ENCODE measurements at places on chromosomes 1 and 21. TPM values are rescaled to one million over a fixed set of nuclear protein-coding genes. Genes with fewer than 3 reads are reported as not detected.

DNA sequence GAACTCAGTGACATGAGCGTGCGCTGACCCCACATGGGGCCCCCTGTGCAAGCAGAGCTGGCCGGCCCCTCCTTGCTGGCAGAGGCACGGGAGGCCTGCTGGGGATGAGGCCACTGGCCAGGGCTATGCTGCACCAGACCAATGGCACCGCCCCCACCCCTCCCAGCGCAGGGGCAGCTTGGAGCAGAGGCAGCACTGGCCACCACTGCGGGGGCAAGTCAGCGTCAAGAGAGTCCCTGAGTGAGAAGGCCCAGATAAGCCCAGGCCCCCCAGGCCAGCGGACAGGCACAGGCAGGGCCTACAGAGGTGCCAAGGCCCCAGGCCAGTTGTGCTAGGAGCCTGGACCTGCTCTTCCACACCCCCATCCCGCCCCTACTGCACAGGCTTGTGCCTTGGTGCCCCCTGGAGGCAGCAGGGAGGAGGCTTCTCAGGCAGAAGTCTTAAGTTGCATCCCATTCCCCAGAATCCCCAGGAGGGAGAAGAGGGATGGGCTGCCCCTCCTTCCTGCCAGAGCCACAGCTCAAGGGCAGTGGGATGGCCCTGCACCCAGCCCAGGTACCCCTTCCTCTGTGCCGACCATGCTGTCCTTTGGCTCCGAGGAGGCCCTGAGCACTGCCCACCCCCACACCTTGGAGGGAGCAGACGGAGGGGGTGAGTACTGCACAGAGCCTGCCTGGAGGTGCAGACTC, 35.8 kb downstream of the EPHX1 start:
- peak; percentile 87 for DNase-seq

DNA sequence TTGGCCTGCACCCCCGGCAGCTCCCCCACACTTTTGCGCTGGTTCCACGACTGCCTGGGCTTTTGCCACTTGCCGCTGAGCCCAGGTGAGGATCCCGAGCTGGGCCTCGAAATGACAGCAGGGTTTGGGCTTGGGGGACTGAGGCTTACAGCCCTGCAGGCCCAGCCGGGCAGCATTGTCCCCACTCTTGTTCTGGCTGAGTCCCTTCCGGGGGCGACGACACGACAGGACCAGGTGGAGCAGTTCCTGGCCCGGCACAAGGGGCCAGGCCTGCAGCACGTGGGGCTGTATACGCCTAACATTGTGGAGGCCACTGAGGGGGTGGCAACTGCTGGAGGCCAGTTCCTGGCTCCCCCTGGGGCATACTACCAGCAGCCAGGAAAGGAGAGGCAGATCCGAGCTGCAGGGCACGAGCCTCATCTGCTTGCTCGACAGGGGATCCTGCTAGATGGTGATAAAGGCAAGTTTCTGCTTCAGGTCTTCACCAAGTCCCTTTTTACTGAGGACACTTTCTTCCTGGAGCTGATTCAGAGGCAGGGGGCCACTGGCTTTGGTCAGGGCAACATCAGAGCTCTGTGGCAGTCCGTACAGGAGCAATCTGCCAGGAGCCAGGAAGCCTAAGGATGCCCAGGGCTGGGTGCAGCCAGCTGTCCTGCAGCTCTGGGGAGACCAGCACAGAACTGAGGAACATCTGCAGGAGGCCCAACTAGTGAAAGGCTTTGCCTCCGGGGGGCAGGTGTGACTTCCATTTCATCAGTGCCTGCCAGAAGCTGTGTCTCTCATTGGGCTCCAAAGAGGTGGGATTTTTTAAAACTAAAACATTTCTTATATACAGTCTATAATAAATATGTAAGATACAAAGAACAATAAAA, 1.2 kb downstream of the HPDL start:
- DNase-seq: peak; percentile 11

- DNase-seq: no peak
These were observed 71.2 kb downstream of the LHX4 start for GRCh38 chr1:180301135-180301742.

PBX1 gene
- polyA plus RNA-seq: 1.3 TPM

DNA sequence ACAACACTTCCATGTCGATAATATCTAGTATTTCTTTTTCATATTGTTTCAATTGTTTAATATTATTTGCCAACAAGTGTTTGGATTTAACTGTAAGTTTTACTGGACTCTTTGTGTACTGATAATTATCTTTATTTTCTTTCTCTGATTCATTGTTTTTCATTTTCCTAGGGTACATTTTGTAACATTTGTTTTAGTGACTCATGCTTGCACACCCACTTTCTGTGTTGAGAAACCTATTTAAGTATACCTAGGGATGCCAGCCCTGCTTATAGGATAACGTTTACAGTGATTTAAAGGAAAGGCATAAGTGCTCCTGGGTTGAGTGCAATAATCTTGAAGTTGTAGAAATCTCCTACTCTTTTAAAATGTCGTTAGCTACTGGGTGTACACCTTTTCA, 1386.0 kb upstream of the ADGRL4 start:
- no peak for DNase-seq

- DNase-seq: no peak
These were observed 36.6 kb downstream of the RGL1 start for GRCh38 chr1:183841550-183841949.

DNA sequence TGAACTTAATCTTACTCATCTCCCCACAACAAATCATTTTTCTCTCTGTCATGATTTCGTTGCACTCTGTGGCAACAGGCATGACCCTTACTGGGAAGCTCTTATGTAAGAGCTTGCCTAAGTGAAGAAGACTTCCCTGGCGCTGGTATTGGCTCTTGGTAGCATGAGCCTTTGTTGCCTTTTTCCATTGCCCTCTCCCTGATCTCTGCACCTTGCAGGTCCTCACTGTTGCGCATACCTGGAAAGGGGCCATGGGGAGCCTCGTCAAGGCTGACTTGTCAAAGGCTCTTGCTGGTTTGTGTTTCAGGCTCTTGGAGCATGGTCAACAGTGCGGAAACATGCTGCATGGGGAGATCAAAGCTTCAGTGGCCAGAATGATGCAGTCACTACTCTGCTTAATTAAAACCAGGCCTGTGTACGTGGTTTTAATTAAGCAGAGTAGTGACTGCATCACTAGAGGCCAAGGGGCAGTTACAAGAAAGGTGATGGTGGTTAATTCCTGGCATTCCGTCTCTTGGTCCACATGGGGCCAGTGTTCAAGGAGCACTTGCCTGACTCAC, 141.3 kb downstream of the SPATA46 start:
- no peak for DNase-seq

DNA sequence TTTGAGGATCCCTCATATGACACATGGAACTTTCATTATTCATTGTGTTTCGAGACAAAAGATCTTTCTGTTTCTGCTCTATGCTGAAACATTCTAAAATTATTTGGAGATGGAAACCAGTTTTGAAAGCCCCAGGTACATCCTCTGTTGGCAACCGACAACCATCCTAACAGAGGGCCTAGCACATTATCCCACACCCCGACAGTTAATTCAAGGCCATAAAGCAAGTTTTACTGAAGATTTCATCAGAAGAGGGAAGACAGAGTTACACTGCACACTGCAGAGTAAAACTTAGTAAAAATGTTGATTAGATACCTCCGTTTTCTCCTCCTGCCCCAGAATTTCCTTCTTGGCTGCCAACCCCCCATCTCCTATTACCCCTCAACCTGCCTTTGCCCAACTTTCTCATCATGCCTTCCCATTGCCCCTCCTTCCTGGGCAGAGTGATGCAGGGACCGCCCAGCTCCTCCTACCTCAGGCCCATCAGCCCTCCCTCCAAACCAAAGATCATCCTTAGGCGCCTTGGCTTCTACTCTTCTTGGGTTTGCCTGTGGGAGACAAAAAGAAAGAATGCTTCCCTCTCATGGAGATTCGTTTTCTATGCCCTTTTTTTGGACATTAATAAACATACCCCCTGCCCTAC, 52.9 kb upstream of the CITED4 start:
- no peak for DNase-seq

DNA sequence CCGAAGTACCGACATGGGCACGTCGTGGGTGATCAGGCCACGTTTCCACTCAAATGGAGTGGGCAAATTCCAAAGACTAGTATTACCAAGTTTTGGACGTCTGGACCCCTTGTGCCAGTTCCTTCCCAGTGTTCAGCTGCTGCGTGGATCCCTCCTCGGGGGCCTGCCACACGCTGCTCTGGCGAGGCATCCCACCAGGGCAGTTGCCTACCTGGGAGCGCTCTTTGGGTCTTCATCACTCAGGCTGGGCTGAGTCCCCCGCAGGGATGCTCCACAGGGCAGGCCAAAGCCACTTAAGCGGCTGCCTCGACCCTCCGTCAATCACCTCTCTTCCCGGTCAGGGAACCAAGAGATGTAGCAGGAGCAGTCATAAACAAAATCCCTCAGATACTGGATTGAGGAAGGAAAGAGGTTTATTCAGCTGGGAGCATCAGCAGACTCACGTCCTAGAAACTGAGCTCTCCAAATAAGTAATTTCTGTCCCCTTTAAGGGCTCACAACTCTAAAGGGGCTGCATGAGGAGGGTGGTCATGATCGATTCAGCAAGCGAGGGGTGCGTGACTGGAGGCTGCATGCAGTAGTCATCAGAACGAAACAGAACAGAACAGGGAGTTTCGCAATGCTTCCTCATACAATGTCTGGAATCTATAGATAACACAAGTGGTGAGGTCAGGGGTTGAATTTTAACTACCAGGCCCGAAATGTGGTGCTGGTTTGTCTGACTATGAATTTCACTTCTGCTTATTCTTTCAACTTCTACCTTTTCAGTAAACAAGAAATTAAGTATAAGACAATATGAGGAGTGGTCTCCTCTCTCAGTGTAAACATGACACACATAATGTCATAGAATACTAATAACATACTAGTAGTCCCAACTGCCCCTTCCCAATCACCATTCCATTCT, 998.6 kb upstream of the NCAM2 start:
- DNase-seq: peak; percentile 23

- DNase-seq: no peak
These were observed 46.5 kb upstream of the KIF26B start for GRCh38 chr1:245108246-245108645.

- DNase-seq: no peak
These were observed 204.6 kb downstream of the PTBP2 start for GRCh38 chr1:96926176-96926575.

MPL gene
- not detected for polyA plus RNA-seq

- DNase-seq: no peak
These were observed 213.2 kb downstream of the TGFB2 start for GRCh38 chr1:218558271-218558810.

- no peak for DNase-seq
These were observed 34.7 kb upstream of the POFUT2 start for GRCh38 chr21:45322231-45322959.

DNA sequence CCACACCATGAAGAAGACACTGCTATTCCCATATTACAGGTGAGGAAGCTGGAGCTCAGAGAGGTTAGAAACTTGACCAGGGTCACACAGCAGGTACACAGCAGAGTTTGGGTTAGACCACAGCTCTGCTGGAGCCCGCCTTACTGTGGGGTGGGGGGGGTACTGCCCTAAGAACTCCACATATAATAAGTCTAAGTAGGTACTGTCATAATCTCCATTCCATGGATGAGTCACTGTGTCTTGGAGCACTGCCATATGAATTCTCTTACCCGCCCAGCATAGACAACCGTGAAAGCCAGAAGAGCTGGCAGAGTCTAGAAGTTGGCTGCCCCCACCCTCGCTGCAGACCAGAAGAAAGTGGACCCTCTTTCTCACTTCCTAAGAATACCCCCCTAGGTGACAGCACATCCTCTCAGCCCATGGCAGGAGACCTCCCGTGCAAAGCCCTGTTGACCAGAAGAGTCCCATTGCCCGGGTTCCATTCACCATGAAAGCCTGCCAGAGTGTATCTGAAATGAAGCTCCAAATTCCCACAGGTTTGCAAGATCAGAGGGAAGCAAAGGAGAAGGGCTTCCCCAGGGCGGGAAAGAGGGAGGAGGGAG, 5.2 kb upstream of the PLA2G2D start:
- peak; percentile 67 for DNase-seq

- peak; percentile 55 for DNase-seq
These were observed 6.1 kb upstream of the IGFN1 start for GRCh38 chr1:201184307-201185122.

KCND3 gene
- polyA plus RNA-seq: not detected

GRCh38 chr1:14111121-14111520, 411.1 kb downstream of the PRDM2 start:
- no peak for DNase-seq

ELOVL1 gene
- polyA plus RNA-seq: 82.4 TPM

GRCh38 chr1:228882771-228883450, 147.6 kb downstream of the RHOU start:
- DNase-seq: no peak

GRCh38 chr1:213374369-213374768, 323.3 kb downstream of the RPS6KC1 start:
- peak; percentile 82 for DNase-seq

C1QB gene
- polyA plus RNA-seq: not detected

GRCh38 chr1:84509029-84509428, 2.6 kb upstream of the GNG5 start:
- DNase-seq: no peak

DNA sequence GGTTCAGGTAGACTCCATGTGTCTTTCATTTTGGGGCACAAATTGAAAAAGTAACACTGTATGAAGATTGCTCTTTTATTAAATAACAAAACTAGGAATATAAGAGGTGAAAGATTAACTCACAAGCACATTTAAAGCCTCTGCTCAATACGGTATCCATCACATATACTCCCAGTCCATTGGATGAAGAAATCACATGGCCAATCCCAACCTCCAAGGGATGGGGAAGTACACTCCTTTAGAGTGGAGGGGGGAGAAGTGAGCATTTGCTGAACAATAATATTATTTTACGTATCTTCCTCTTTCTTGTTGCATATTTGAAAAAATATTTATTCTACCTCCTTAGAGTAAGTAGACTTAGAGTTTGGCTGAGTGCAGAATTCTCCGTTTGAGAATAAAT, 316.5 kb downstream of the LMX1A start:
- DNase-seq: no peak

DNA sequence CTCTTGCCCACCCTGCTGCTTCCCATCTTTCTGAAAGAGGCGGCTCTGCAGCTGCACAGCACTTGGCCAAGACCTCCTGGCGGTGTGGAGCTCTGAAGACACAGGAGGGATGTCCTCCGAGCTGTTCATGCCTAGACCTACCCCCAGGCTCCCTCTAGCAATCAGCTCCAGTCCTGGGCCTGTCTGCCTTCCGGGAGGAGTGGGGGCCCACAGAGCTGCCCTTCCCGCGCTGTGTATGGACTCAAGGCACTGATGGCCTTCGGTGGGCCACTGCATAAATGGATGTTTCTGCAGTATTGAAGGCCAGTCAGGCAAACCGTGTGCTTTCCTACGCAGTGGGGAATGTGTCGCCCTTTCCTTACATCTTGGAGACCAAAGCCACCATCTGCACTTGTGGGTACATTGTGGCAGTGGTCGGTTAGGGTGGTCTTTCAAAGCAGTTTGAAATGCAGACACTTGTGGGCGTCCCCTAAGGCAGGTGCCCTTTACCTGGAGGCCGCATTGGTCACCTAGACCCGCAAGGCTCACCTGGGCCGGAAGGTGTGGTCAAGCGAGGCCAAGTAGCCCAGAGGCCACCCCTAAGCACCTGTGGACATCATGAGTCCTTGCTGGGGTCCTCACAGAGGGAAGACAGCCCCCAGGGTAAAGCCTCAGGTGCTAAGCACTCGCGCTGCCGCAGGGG, 912 bp upstream of the PKNOX1 start:
- no peak for DNase-seq
